ENCODE measurements at places on chromosomes 16 and 17.

GRCh38 chr16:53925107-53925410 is 221.1 kb downstream of the FTO start:
- DNase-seq, result no peak

GRCh38 chr16:50460538-50461399 is 87.4 kb upstream of the NKD1 start:
- DNase-seq, result no peak

DNA sequence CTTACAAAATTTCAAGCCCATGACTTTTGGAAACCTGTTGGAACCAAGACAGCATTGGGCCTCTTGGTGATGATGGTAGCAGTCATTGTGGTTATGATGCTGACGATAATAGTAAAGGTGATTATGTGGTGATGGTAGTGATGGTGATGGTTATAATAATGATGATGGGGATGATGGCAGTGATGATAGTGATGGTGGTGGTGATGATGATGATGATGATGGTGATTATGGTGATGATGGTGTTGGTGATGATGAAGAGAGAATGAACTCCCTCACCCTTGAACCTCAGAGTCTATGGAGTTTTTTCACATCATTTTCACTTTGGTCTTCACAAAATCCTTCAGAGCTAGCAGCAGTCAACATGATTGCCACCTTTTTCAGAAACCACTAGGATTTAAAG is 105.3 kb upstream of the ASIC2 start:
- DNase-seq, result no peak

DNA sequence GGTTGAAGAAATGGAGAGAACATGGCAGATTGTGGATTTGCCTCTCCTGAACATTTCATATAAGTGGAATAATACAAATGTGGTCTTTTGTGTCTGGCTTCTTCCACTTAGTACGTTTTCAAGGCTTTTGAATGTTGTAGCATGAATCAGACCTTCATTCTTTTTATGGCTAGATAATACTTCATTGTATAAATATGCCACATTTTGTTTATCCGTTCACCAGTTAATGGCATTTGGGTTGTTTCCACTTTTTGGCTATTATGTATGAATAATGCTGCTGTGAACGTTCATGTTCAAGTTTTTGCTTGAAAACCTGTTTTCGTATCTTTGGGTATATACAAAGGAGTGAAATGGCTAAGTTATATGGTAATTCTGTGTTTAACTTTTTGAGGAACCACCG is 130.4 kb downstream of the TANC2 start:
- no peak for DNase-seq

- DNase-seq, result no peak
Observed at GRCh38 chr17:13597723-13598347, 3.9 kb downstream of the HS3ST3A1 start.

- no peak for DNase-seq
Observed at GRCh38 chr17:50048146-50048720, 7.7 kb upstream of the ITGA3 start.

DNA sequence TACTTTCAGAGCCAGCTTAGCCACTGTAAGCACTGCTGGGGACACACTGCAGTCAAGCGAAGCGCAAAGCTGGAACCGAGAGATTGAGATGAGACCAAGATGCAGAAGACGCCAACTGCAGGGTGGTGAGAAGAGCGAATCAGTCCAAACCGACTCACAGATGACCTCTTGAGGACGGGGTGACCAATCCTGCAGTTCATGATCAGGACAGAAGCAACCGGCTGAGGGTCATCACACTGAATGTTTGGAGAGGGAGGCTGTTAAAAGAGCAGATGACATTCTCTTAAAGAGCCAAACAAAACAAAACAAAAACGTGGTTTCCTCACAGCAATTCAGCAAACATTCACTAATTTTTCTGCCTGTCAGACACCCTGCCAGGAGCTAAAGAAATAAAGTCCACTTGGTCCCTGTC is 8.5 kb downstream of the HASPIN start:
- no peak for DNase-seq

GRCh38 chr17:35849469-35850348 is 19.0 kb downstream of the HEATR9 start:
- peak; percentile 17 for DNase-seq

DNA sequence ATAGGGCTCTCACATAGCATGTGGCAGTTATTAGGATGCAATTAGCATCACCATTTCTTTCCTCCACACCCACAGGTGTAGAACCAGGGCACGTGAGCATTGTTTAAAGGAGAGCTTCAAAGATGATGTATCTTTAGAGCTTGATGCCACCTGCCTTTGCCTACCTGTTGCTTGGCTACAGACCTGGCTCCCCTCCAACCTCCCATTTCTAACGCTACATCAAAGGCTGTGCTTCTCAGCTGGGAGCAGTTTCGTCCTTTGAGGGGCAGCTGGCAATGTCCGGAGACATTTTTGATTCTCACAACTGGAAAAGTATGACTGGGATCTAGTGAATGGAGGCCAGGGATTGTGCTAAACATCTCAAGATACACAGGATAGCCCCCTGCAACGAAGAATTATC is 78.5 kb upstream of the CLEC3A start:
- no peak for DNase-seq

- no peak for DNase-seq
Observed at GRCh38 chr17:63275318-63275970, 170.7 kb downstream of the CYB561 start.

DNA sequence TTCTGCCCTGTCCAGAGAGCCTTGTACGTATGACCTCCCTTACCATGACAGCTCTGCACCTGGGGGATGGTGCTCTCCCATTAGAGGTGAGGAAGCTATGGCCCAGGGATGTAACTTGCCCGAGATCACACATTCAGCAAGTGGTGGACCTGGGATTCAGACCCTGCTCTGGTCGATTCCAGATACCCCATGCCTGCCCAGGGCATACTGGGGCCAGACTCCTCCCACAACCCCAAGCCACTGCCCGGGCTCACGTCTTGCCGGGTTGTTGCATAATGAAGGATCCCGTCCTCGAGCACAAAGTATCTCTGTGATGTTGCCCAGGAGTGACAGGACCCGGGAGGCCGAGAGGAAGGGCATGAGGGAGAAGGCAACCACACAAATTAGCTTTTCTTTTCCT is 2.1 kb downstream of the OSBPL7 start:
- DNase-seq, result no peak

- no peak for DNase-seq
Observed at GRCh38 chr16:53991754-53992378, 287.9 kb downstream of the FTO start.

- no peak for DNase-seq
Observed at GRCh38 chr16:85392756-85393673, 220.1 kb upstream of the GSE1 start.

DNA sequence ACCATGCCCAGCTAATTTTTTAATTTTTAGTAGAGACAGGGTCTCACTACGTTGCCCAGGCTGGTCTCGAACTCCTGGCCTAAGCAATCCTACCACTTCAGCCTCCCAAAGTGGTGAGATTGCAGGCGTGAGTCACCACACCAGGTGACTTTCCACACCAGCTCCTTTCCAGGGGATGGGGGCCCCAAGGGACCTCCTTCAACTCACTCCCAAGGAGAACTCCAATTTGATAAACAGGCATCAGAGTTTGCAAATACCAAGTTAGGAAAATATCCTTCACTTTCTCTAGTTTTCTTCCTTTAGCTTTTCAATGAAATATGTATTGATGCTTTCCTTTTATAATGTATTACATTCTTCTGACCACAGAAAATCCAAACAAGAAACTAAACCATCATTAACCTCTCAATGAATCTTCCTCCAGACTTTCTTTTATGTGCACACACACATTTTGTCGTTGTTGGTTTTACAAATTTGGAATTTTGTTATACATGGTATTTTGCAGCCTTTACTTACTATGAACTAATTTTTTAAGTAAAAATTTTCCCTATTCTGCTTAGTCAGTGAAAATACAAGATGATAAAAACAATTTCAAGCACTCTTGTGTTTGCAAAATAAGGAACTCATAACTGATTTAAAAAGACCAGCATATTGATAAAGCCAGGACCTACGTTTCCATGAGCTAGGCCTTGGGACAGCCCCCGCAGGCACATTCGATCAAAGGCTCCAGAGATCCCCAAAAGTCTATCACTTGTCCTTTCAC is 32.0 kb downstream of the GAS7 start:
- no peak for DNase-seq

GRCh38 chr17:16477255-16477654 is 14.7 kb downstream of the LRRC75A start:
- DNase-seq, result no peak

DNA sequence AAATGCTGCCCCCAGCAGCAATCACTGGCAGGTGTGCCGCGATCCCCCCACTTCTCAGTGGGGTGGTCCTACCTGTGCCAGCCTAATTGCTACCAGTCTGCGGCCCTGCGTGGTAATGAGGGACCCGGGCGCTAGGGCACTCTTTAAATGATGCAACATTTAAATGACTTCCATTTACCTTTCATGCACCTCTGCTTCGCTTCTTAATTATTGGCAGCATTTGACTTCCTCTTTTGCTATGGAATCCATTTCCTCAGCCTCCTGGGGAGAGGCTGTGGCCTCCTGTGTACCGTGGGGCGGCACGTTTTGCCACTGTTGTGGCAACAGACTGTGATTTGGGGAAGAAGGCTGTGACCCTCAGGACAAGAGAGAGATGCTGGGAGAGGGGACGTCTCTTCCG is 86.1 kb downstream of the RPA1 start:
- DNase-seq, result no peak

All from NCI-H2171 (cell line).